Stimulated activated CD4-positive, alpha-beta T cell treated with anti-CD3 and anti-CD28 coated beads, Interleukin-1b, Interleukin-23, amount 100 ng/mL, for 1 hour (primary cell): ENCODE measurements at places on chromosomes 6 and 20.

- no peak for DNase-seq
Measured at GRCh38 chr6:164109770-164110140, 695.2 kb downstream of the QKI start.

DNA sequence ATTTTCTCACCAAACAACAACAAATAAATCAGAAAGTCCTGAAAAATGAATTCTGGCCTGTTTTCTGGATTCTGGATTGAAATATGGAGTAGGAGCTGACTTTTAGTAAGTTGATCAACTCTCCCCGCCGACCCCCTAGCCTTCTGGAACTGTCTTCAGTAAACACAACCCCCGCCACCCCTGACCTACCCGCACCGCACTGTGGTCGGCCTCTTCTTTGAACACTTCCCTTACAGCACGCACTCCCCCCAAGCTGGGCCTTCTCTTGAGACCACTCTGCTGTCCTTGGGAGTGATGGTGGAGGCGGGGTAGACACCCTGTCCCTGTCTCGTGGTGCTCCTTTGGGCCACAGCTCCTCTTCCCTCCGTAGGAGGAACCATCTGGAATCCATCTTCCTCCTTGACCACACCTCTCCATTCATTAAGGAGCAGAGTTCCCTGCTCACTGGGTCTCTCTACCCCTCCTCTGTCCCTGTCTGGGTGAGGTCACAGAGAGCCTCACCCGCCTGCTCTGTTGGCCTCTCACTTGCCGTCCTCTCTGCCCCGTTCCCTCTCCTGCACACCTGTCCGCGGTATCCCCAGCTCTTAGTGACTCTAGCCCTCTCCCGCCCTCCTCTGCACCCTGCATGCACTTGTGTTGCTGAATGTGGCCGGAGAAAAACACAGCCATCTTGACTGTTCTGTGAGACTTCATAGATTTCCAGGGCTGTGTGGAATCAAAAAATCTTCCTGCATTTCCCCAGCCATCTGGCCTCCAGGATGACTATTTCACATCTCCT is 19.1 kb downstream of the SYNJ2 start:
- DNase-seq: no peak

GRCh38 chr6:164108092-164108491 is 693.6 kb downstream of the QKI start:
- no peak for DNase-seq

DNA sequence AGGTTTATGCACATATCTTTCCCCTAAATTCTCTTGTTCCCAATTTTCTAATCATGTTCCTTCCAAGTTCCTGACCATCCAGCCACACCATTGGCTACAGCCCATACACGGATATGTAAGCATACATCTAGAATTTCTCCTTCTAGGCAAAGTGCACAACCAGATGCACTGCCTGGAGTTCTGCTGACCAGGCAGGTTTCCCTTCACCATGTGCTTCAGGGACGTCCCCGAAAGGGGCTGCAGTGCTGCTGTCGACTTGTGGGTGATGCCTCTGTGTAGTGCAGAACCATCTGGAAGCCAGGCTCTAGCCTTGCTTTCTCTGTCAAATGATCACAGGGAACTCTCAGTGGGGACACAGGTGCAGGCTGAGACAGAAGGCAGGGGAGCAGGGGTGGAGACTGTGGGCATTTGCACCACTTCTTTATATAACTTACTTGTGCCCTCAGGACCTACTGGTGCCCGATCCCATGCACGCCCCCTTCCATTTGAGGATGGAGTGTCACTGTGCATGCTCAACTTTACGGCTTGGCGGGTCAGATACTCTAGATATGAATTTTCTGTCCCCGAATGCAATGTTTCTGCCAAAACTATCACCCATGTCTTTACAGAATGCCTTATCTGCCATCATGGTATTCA is 37.5 kb upstream of the SMOC2 start:
- no peak for DNase-seq

GRCh38 chr6:100447900-100448748 is 16.6 kb downstream of the SIM1 start:
- DNase-seq: no peak

DNA sequence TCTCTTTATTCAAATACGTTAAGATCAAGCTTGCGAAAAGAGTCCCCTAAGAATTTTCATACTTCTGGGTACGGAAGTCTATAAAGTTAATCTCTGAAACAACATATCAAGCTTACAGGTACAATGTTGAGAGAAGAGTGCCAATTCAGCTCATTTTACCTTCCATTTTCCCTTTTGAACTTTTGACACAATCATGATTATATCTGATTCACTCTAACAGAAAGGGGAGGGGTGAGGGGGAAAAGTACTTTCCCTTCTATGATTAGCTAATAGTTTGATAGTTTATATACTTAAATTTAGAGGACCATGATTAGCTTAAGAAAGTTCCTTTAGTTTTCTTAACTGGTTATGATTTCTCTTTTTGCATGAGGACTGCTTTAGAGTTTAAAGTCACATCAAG is 33.5 kb downstream of the SNX3 start:
- DNase-seq: no peak

- no peak for DNase-seq
Measured at GRCh38 chr6:43856005-43856765, 86.2 kb downstream of the VEGFA start.

DNA sequence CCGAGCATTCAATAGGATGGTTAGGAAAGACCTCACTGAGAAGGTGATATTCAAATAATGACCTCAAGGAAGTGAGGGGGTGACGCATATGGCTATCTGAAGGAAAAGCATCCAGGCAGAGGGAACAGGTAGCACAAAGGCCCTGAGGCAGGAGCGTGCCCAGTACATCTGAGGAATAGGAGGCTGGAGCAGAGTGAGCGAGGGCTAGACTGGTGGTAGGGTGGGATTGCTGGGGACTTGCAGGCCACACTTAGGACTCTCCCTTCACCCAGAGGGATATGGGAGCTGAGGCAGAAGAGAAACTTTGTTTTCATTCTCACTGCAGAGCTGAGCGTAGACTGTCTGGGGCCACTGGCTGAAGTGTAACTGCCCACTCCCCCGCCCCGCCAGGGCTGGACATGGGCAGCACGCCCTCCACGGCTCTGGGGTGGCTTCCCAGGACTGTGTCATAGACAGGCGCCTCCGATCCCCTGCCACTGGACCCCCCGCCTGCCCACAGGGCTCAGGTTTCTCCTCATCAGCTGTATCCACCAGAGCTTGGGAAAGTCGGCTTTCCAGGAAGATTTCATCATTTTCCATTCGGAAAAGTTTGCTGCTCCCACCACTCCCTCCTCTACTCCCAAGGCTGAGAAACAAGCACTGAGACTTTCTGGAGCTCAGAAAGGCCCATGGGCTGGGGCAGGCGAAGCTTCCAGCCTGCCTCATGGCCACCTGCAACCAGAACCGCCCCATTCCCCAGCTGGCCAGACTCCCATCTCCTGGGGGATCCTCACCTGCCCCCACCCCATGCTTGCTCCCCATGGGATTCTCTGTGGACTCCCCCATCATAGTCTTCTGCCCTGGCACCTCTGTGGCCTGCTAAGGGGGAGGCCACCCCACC is 142.6 kb downstream of the MRPL14 start:
- no peak for DNase-seq

DNA sequence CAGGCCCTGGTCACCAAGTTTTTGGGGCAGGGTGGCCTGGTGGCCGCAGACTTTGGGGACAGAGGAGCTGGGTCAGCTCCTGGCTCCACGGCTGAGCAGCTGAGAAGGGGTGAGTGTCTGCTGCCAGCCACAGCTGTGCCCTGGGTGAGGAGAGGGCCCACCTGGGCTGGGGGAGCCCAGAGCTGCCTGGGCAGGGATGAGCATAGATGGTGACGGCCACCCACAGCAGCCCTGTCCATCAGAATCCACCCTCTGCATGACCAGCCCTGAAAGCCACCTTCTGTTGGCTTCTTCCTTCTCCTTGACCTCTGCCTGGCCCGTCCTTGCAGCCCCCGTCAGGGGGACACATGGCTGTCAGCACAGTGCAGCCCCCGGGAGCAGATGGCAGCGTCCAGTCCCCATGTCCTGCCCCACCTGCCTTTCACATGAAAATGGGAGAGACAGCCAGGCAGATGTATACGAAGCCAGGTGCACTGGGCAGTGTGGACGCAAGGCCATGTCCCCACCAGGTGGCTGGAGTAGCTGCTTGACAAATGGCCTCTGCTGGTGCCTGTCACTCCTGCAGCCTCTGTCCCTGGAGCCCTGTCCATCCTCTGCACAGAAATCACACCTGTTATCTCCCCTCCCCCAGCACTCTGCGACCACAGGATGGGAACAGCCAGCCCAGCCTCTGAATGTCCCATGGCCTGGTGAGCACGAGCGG is 220.8 kb downstream of the PREX1 start:
- DNase-seq: no peak

GRCh38 chr6:168116975-168117899 is 38.2 kb upstream of the FRMD1 start:
- no peak for DNase-seq

DNA sequence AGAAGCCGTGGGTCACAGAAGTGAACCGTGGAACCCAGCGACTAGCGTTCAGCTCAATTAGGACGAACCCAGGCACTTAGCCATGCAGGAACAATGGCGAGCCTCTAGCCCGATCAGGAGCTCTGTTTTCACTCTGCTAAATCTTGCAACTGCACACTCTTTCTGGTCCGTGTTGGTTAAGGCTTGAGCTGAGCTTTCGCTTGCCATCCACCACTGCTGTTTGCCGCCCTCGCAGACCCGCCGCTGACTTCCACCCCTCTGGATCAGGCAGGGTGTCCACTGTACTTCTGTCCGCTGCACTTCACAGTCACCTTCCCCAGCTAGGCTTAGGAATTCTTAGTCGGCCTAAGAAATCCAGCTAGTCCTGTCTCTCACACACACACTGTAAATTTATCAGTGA is 25.7 kb upstream of the SLC32A1 start:
- no peak for DNase-seq

DNA sequence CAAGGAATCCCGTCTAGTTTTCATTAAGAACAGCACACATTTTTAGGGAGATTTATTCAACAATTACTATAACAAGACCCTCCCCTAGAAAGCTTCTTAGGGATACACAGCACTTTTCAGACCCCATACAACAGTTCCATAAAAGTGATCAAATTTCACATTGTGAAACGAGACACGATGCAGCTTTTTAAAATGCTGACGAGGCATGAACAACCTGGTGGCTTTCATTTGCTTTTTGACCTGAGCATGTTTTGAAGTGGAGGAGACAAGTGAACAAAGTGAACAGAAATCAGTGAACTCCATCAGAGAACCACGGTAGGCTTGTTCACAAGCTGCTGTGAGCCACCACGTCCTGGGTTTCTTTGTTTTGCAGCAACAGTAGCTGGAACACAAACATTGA is 112.2 kb downstream of the PCSK2 start:
- no peak for DNase-seq

DNA sequence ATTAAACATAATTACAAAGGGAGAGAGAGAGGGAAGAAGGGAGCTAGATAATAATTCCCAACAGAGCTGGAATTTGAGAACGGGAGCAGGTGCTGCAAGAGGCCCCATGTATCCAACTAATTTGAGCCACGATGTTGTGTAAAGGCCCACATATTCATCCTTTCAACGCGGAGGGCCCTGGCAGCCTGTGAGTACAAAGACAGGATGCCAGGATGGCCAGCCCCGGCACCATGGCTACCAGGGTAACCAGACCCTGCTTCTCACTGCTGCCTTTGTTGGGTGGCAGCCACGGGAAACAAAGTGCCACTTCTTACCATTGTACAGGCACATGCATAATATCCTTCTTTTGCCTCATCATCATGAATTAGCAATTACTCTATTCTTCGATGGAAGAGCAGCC is 492.0 kb upstream of the NRSN1 start:
- DNase-seq: no peak

DNA sequence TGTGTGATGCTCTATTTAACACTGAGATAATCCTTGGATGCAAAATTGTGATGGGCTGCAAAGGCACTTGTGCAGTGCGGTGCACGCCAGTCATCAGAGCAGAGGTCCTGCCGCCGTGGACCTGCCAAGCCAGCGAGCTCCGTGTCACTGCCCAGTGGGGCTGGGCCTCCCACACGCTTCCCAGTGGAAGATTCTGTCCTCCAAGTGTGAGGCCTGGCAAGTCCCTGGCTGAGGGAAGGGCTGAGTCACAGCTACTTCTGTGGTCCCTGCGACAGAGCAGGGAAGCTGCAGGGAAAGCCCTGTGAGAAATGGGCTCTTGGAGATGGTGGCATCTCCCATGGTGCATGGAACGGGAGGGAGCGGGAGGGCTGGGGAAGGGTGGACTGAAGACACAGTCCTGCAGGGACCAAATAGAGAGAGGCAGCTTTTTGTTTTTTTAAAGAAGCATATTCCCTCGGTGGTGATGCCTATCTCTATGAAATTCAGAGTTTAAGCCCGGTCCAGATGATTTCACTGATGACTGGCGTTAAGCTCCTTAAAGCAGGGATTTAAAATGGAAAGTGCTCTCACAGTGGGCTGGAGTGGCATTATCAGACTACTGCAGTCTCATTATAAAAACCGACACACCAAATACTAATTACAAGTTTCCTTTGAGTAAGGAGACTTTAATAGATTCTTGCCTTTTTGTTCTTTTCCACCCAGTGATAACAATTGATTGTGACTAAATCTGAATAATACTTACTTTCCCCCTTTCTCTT is 413.7 kb downstream of the QKI start:
- DNase-seq: no peak
